ENCODE measurements at places on chromosomes 6 and 20.

DNA sequence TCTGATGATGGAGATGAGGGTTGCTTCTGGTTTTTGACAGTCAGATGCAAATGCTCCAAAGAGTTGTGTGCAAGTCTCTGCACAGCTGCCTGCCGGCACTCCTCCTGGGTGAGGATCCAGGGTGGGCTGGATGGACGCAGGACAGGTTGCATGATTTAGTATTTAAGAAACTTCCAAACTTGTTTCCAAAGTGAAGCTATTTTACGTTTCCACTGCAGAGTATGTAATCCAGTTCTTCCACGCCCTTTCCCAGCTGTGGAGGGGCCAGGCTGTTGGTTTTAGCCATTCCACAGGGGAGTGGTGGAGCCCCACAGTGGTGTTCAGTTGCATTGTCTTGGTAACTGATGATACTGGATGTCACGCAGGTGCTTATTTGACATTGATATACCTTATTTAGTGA is 157.3 kb downstream of the THBS2 start:
- DNase-seq, result no peak

DNA sequence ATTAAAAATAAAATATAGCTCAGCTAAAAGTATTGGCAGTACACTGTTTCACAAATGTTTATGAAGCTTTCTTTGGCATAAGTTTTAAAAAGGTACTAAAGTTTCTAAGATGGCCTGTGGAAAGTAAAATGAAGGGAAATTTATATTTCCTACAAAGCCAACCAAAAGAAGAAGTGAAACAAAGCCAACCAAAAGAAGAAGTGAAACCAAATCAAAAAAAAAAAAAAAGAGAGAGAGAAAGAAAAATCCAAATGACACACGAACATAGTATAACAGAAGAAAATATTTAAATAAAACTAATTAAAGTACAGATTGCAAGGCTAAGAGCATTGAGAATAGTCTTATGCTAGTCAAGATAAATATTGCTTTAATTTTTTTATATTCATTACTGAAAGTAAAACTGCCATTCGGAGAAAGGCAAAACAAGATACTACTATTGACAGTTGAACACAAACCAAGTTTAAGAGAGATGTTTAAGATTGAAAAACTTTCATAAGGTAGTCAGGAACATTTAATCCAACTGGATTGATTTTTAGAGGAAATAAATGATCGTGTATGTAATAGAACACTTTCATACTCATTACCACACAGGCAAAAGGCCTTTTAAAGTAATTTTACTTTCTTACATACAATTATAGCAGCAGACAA is 12.8 kb upstream of the KHDRBS2 start:
- DNase-seq, result no peak

- DNase-seq, result no peak
These were observed 140.8 kb downstream of the SLC16A10 start for GRCh38 chr6:111228094-111228493.

DNA sequence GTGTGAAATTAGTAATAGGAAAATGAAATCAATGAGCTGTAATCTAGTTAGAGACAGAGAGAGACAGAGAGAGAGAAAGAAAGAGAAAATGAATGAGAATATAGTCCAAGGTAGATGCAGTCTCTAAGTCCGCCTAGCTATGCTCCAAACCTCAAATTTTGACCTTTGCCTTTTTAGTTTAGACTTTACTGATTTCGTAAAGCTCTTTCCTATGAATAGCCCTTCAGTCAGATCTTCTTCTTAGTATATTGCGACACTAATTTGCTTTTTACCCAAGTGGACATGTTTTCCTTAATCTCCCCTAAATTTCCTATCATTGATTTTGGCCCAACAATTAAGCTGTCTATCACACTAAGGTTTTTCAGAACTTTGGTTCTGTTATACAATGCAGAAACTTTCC is 49.5 kb downstream of the TFAP2D start:
- no peak for DNase-seq

GRCh38 chr6:116685437-116685993 is 4.5 kb downstream of the KPNA5 start:
- DNase-seq, result no peak

DNA sequence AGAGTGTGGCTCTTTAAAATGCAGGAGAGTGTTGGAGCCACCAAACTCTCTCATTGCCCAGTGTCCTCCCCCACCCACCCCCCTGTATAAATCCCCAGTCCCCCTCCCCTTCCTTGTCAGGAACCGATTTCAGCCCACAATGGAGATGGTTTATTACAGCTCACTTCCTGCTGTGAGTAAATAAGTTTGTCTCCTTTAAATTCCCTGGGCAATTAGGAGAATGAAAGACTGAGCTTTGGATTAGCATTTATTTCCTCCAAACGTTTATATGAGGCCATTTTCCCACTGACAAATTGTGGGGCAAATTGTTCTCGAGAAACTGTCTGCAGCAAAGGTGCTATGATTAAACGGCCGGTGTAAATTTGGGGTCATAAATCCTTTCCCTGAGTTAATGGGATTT is 128.8 kb downstream of the DHX35 start:
- DNase-seq, result no peak

- DNase-seq, result no peak
These were observed 94.0 kb downstream of the SGK1 start for GRCh38 chr6:134223796-134224420.

GRCh38 chr6:31727034-31727716 is 1.9 kb downstream of the DDAH2 start:
- no peak for DNase-seq

DNA sequence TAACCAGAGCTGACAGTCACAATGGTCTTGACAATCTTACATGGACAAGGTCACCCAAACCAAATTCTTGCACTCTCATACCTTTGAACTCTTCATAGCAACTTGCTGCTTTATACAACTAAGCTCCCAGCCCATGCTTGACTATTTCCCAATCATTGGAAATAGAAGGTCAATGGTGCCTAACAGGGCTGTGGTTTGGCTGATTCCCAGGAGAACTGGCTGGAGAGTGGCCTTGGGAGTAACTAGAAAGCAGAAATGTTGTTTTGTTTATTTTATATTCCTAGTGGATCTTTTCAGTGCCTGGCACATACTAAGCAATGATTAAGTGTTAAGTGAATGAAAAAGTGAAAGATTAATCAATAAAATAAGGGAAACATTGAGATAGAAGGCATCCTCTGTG is 3.0 kb downstream of the SPINT4 start:
- no peak for DNase-seq

DNA sequence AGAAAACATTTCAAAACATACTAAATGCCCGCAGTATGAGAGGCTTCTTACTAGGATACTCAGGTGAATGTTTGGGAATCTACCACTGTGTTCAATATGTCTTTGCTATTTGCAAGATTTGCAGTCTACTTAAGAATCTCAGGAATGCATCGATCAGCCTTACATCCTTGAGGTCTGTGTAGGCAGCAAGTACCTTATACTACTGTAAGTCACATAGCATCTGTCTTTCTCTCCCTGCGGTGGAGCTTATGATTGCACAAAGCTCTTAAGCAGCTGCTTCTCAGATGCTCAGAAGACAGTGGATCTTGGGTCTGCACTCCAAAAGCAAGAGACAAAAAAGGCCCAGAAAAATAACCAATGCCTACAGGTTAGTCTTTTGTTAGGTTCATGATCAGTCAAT is 21.4 kb downstream of the PCSK2 start:
- DNase-seq, result no peak

- no peak for DNase-seq
These were observed 158.0 kb downstream of the PHF3 start for GRCh38 chr6:63793465-63794137.

DNA sequence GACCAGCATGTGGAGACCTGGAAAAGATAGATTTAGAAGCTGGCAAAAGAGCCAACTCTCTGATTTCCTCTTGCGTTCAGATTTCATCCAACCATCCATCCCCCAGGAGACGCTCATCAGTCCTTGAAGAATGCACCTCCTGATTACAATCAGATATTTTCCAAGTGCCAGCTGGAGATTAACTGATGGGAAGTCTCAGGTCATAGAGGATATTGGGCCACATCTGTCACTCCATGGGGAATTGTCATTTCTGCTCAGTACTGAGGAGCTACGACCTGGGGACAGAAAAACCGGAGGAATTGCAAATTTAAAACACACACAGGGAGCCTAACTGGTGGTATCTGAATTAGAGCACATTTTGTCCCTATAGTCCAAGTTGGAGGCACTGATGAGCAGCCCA is 496.2 kb upstream of the SULF2 start:
- no peak for DNase-seq

DNA sequence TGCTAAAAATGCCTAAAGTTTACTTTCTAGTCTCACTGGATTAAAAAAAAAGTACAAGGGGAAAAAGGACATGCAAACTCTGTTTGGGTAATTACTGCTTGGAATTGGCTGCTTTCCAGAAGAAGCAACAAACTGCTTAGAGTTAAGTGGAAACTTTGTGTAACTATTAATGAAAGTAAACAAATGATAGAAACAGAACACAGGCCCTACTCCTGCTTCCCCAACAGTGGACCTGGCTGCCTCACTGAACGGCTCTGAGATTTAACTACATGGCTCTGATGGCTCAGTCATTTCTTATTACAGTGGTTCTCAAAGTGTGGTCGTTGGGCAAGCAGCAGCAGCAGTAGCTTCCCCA is 108.5 kb downstream of the MAN1A1 start:
- DNase-seq, result no peak

DNA sequence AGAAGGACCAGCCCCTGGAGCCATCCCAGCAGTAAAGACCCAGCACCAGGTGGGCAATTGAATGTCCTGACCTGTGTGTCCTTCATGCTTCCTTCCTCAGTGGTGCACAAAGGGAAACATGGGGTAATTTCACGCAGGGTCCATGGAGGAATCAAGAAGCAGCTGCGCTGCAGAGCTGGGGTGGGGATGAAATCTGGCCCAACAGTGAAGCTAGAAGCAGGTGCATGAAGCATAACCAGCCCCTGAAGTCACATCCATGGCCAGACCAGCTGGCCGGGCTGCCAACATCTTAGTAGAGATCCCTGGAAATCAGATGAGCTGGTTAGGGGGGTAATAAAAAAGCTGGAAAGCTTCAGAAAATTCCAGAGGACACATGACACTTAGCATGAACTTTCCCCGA is 646.7 kb upstream of the DEFB115 start:
- no peak for DNase-seq

- DNase-seq, result no peak
These were observed 241.2 kb downstream of the UST start for GRCh38 chr6:148987982-148988381.

DNA sequence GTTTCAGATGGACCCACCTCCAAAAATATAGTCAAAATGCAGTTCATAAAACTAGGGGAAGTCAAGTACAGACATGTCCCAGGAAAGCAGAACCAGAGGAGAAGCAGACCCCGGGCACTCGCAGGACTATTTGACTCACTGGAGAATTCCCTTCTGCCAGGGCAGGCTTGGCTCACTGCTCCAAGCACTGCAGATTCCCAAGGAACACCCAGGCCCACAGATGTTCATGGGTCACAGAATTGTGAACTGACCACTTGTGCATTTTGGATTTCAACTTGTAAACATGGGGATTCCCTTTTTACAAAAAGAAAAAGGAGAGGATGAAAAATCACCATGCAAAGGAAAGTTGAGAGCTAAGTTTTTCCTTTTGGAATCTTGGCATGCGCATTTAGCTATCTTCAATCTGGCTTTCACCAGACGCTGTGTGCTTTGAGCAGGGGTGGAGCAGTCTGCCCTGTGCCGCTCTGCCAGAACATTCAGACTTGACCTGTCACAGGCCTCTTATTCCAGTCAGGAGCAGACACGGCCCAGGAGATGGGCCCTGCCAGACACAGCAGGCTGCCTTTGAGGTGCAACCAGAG is 237.5 kb upstream of the TAB2 start:
- DNase-seq, result no peak

DNA sequence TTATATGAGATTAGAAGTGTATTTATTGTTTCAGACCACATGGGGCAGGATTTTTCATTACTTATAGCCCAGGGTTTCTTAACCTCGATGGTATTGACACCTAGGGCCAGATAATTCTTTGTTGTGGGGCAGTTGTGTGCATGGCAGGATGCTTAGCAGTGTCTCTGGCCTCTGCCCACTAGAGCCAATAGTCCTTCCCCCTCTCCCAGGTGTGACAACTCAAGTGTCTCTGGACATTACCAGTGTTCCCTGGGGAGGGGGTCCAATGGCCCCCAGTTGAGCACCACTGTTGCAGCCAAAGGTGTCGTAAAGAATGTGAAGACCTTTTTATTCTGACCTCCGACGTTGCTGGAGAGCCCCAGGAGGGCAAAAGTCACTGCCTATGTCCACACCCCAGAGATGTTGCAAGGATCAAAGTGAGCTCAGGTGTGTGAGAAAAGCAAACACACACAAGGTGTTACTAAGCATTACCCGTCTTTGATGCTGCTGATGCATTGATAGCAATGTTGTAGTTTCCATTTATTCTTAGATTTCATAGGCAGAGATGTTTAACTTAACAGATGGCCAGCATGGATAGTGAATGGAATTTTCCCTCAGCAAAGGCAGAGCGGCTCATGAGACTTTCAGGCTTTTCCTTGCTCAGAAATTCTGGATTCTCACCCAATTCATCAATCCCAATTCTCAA is 22.2 kb downstream of the BANF2 start:
- DNase-seq, result no peak

- DNase-seq, result no peak
These were observed 50.5 kb downstream of the HAO1 start for GRCh38 chr20:7889736-7890135.

DNA sequence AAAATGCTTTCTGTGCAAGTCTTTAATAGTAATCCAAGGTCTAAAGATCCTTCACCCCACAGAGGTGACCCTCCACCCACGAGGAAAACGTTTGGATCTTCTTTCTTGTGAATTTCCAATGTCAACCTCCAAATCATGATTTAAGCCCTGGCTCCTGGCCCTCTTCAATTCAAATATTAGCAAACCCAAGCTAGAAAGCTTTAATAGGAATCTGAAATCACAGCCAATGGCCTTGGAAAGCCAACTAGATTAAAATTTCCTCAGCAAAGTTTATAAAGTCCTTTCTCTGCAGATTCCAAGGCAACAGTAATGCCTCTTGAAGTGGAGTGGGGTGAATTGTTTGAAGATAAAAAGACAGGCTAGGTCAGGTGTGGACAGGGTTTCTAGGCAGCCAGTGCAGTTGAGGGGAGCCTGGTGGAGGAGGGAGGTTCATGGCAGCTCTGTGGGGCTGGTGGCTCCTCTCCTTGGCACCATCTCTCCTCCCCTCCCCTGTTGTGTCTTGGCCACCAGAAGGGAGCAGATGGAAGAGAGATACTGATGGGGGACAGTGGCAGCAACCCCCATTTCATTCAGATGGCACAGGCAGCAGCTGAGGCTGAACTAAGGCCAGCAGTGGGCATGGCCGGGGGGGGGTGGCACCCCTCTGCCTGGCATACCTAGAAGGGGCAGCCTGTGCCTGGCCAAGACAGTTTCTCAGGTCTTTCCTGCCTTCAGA is 12.0 kb upstream of the UQCC2 start:
- no peak for DNase-seq

GRCh38 chr6:164569509-164569908 is 739.9 kb downstream of the C6orf118 start:
- DNase-seq, result no peak

GRCh38 chr20:52552181-52552872 is 360.7 kb upstream of the ZFP64 start:
- no peak for DNase-seq

Measured in activated T-helper 1 cell treated with anti-CD3 and anti-CD28 coated beads, Interleukin-2, amount 50 U/mL, for 16 hours (primary cell).